ENCODE measurements at places on chromosomes 6 and 20. TPM values are rescaled to one million over a fixed set of nuclear protein-coding genes. Genes with fewer than 3 reads are reported as not detected.

TMEM239 gene
- not detected for total RNA-seq

TBXT gene
- not detected for total RNA-seq

GABRR1 gene
- not detected for total RNA-seq

KCNQ5 gene
- total RNA-seq = 1.4 TPM

MYLIP gene
- 2.1 TPM for total RNA-seq

FLOT1 gene
- 90.3 TPM for total RNA-seq

HDGFL1 gene
- not detected for total RNA-seq

SPDEF gene
- 1.2 TPM for total RNA-seq

C4A gene
- 0.90 TPM for total RNA-seq

CD83 gene
- 1.9 TPM for total RNA-seq

ERMARD gene
- total RNA-seq = 6.4 TPM

SLC22A2 gene
- total RNA-seq = not detected

All from A549 treated with GW870086 at 1 μM for 4 hours (cell line).